ENCODE measurements at places on chromosomes 5 and 9. TPM values are rescaled to one million over a fixed set of nuclear protein-coding genes. Genes with fewer than 3 reads are reported as not detected.

LRRC19 gene
- not detected for polyA plus RNA-seq

IFNE gene
- polyA plus RNA-seq = not detected

ADAMTSL1 gene
- not detected for polyA plus RNA-seq

FGF1 gene
- not detected for polyA plus RNA-seq

ACTBL2 gene
- not detected for polyA plus RNA-seq

SEMA6A gene
- 0.15 TPM for polyA plus RNA-seq

IFNA13 gene
- polyA plus RNA-seq = not detected

GRHPR gene
- polyA plus RNA-seq = 73.9 TPM

SHOC1 gene
- not detected for polyA plus RNA-seq

RIC1 gene
- 8.8 TPM for polyA plus RNA-seq

PDE8B gene
- not detected for polyA plus RNA-seq

LCN9 gene
- polyA plus RNA-seq = not detected

PCDHB14 gene
- polyA plus RNA-seq = not detected

PCDHA4 gene
- polyA plus RNA-seq = not detected

DNAI1 gene
- not detected for polyA plus RNA-seq

CCDC180 gene
- polyA plus RNA-seq = 0.64 TPM

PCDHA1 gene
- not detected for polyA plus RNA-seq

FRRS1L gene
- polyA plus RNA-seq = not detected

NMUR2 gene
- not detected for polyA plus RNA-seq

CAMK2A gene
- not detected for polyA plus RNA-seq

TICAM2 gene
- polyA plus RNA-seq = not detected

EQTN gene
- not detected for polyA plus RNA-seq

PTCH1 gene
- 3.9 TPM for polyA plus RNA-seq

ALDH7A1 gene
- polyA plus RNA-seq = 1.3 TPM

PCDHB12 gene
- not detected for polyA plus RNA-seq

SMIM15 gene
- polyA plus RNA-seq = 52.4 TPM

DNAJB5 gene
- polyA plus RNA-seq = 1.3 TPM

OSMR gene
- 0.31 TPM for polyA plus RNA-seq

SYNPO gene
- polyA plus RNA-seq = not detected

CTSV gene
- not detected for polyA plus RNA-seq

WNK2 gene
- not detected for polyA plus RNA-seq

ADRB2 gene
- 0.53 TPM for polyA plus RNA-seq

TLR4 gene
- not detected for polyA plus RNA-seq

SPATA6L gene
- 1.5 TPM for polyA plus RNA-seq

PCDHA9 gene
- not detected for polyA plus RNA-seq

PRR7 gene
- polyA plus RNA-seq = 10.2 TPM

ENTR1 gene
- polyA plus RNA-seq = 9.6 TPM

DMRT2 gene
- polyA plus RNA-seq = not detected

ARL10 gene
- 2.3 TPM for polyA plus RNA-seq

UGT3A1 gene
- not detected for polyA plus RNA-seq

NR2F1-AS1 gene
- polyA plus RNA-seq = not detected

GABBR2 gene
- not detected for polyA plus RNA-seq

FTMT gene
- polyA plus RNA-seq = not detected

PTTG1 gene
- 100 TPM for polyA plus RNA-seq

FOXD4L4 gene
- not detected for polyA plus RNA-seq

Data from CD4-positive, CD25-positive, alpha-beta regulatory T cell (primary cell).